ENCODE measurements at places on chromosomes 4 and X.
A peak's percentile ranks its signal among the peaks of the same experiment; 100 is the strongest.

DNA sequence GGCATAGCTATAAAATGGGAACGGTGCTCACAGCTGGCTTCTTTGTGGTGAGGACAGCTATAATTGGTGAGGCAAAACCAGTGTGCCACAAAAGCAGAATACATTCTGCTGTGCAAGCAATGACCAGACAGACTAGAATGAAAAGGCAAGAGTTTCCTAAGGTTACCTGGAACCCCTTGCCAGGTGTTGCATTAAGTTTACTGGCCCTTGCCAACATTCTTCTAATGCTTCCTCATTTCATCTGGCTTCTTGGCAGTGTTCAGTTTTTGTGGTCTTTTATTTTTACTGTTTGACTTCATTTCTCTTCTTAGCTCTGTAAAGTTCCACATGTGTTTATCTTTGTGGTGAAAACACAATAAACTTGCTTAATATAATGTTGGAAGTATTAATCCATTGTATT, 131.4 kb downstream of the PTTG2 start:
- DNase-seq, result no peak

GRCh38 chrX:12065251-12065650, 73.0 kb upstream of the FRMPD4 start:
- DNase-seq, result no peak

DNA sequence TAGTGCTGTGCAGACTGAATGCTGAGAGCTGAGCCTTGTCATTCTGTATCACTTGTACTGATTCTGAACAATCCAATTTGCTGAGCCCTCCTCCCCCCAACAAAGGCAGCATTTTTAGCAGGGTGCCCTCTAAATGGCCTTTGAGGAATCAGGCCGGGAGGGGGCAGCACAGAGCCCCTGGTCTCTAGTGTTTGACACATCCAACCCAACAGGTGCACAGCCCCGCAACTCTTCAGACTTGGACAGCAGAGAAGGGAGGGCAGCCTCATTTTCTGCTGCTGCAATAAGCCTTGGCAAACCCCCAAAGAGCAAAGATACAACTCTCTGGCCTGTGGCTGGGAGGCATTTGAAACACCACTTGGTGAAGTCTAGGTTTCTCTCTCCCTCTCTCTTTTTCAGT, 3.4 kb downstream of the ATP1B4 start:
- peak; percentile 11 for DNase-seq

GRCh38 chr4:79759793-79760192, 313.2 kb downstream of the ANTXR2 start:
- no peak for DNase-seq

- no peak for DNase-seq
Measured at GRCh38 chr4:59518005-59518823, 1681.9 kb upstream of the ADGRL3 start.

DNA sequence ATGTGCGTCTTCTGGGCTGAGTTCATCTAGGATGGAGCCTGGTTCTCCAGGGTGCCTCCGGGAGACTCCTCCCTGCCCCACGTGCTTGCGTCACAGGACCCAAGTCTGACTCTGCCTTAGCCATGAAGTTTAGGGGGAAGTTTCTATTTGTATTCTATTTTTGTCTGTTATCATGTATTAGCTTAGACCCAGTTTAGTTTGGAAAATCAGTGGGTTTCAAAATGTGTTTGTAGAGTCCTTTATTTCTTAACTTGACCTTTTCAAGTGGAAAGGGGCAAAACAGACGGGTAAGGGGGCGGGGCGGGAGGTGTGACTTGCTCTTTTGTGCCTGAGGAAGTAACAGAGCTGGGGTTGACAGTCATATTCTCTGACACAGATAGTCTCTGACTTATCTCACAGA, 86.0 kb downstream of the HTT start:
- no peak for DNase-seq

- DNase-seq, result no peak
Measured at GRCh38 chr4:18664171-18664570, 642.6 kb upstream of the LCORL start.

DNA sequence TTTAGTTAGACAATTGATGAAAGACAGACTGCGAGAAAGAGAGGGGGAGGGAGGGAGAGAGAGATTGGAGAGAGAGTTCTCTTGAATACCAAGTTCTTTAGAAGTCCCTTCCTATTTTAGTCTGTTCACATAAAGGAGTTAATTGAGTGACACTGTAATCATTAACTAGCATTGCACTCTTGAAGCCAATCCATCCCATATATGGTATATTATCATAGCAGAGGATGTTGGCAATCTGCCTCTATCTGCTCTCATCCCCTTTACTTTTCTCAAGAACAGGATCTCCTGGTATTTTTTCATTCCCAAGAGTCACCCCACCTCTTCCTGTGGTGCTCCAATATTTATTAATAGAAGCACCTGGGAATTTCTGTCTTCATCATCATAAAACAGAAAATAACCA, 959.6 kb upstream of the NDST4 start:
- no peak for DNase-seq

- DNase-seq, result no peak
Measured at GRCh38 chr4:189202182-189202868, 738.3 kb upstream of the FRG1 start.

DNA sequence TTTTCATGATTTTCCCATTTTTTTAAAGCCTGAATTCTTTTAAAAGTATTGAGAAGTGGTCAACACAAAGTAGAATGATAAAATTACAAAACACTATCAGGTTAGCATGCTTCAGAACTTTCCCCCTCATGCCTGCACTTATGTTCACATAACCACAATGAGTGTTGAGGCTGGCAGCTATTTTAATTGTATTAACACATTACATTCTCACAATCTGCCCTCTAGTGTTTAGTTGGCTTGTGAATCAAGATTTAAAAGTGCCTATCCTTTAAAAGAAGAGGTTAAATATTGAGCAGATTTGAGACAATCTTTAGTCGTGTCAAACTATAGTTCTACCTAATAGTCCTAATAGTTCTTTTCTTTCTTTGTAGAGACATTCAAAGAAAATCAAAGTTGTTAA, 93.6 kb upstream of the NAP1L5 start:
- no peak for DNase-seq

- no peak for DNase-seq
Measured at GRCh38 chr4:45692131-45692735, 431.6 kb downstream of the GABRG1 start.

- DNase-seq, result no peak
Measured at GRCh38 chr4:84317513-84317912, 181.6 kb downstream of the NKX6-1 start.

DNA sequence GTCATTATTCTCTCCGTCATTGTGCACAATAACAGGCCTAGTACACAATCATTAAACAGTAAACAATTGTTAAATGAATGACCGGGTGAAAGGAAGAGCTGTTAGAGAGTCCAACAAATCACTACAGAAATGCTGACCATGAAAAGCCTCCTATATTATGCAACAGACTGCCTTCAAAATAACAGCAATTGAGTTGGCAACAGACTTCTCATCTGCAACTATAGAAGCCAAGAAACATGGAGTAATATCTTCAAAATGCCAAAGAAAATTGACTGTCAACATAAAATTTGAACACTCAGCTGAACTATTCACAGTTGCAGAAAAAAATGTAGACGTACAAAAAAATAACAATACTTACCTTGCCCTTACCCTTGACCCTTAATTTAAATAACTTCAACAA, 26.2 kb downstream of the CHRNA9 start:
- DNase-seq, result no peak

GRCh38 chr4:3866813-3867129, 100.6 kb downstream of the ADRA2C start:
- DNase-seq, result no peak

- no peak for DNase-seq
Measured at GRCh38 chr4:184553891-184554290, 79.5 kb upstream of the IRF2 start.

GRCh38 chr4:16993956-16994840, 95.8 kb upstream of the LDB2 start:
- DNase-seq, result no peak

- no peak for DNase-seq
Measured at GRCh38 chr4:156539376-156539775, 432.2 kb downstream of the PDGFC start.

GRCh38 chrX:23334521-23334847, 165 bp upstream of the PTCHD1 start:
- DNase-seq, result no peak

- DNase-seq, result no peak
Measured at GRCh38 chrX:154029439-154029838, 9.7 kb upstream of the IRAK1 start.

DNA sequence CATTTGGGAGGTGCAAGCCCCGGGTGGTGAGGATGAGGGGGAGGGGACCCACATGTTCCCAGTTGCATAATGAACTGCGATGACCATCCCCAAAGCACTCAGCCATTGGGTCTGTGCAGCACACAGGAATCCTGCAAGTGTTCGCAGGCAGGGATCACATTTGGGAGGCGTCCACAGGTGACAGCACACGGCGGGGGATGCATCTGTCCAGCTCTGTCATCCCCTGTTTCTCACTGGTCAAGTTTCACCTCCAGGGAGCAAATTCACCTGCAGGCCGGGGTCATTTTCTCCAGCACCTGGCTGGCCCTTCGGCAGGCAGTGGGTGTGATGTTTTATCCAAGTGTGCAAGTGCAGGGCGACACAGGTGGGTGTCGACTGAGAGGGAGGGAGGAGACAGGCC, 33.3 kb upstream of the SORCS2 start:
- no peak for DNase-seq

DNA sequence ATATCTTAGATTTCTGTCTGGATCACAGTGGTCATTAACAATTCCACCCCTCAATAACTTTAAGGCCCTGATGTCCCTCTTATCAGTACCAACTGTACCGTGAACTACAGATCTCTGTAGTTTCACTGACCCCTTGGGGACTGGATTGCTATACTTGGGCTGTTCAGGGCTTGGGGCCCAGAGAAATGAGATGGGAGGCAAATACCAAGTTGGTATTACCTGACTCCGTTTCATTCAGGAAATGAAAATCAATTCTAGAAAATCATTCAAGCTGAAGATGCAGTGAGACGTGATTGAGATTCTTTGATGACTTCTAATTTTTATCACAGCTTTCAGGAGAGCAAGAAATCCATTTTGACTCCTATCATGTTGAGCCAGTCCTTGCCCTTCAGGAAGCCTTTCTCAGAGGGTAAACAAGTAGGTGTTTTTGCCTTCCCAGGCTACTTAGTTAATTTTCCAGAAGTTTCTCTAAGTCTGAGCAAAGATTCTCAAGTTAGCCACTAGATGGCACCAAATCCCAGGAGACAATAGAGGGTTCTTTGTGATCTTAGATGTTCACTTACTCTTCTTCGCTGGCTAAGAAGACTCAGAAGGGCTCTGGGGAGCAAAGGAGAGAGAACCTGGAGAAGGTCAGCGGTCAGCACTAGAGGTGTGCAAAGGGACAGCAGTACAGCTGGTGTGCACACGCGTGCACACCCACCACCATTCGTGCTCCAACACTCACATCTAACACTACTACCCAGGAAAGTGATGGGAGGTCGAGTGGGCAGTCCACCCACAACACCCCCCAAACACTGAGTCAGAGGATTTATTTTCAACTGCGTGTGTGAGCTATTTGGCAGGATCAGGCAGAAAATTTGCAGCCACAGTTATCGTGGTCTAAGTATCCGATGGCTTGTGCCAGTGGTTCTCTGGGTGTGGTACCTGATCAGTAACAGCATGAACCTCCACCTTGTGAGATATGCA, 7.4 kb downstream of the HNRNPH2 start:
- DNase-seq, result no peak

- DNase-seq, result no peak
Measured at GRCh38 chr4:166882221-166882620, 352.1 kb downstream of the SPOCK3 start.

DNA sequence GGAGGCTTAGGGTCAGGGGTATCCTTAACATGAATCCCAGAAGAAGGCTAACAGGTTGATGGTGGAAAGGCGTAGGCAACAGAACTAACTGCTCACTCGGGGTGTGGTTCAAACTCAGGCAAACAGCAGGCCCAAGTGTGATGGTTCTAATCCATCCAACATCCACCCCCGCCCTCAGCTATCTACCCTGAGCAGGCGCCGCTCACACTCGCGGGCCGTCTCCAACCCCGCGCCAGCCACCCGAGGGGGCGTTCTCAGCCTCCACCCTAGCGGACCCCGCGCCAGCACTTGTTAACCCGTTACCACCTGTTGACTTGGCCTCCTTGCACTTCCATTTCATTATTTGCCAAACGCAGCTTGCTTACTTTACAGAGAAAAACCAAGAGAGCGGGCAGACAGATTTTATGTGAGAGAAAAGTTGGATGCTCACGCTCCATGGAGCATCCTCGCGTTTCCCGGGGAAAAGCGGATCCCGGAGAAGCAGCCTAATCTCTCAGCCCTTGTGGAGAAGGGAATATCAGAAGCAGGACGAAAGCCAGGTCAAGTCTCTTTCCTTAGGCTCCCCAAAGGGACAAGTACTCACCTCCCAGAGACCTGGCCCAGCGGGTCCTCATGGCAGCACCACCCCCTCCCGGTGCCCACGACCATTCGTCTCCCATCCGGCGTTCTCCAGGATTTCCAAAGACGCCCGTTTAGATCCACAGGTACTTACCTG, 773 bp downstream of the SNCA start:
- DNase-seq, result no peak

GRCh38 chrX:104195013-104195412, 28.8 kb downstream of the FAM199X start:
- no peak for DNase-seq

GRCh38 chrX:68693481-68694434, 46.3 kb downstream of the STARD8 start:
- no peak for DNase-seq

GRCh38 chrX:106901341-106901740, 1.8 kb downstream of the RIPPLY1 start:
- DNase-seq, result no peak

DNA sequence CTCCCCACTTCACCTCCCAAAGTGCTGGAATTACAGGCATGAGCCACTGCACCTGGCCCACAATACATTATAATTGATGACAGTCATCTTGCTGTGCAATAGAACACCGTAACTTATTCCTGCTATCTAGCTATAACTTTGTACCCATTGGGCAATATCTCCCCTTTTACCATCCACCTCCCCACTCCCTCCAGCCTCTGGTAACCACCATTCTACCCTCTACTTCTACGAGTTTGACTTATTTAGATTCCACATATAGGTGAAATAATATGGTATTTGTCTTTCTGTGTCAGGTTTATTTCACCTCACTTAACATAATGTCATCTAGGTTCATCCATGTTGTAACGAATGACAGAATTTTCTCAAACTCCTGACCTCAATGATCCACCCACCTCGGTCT, 8.2 kb upstream of the TEX11 start:
- DNase-seq, result no peak

GRCh38 chr4:17285747-17286146, 226.1 kb downstream of the QDPR start:
- DNase-seq, result no peak

GRCh38 chrX:46376246-46376885, 168.9 kb downstream of the ZNF674 start:
- DNase-seq, result no peak

GRCh38 chr4:78960926-78961325, 21.7 kb upstream of the PAQR3 start:
- no peak for DNase-seq

- no peak for DNase-seq
Measured at GRCh38 chr4:173051716-173052115, 116.9 kb upstream of the GALNT7 start.

Measured in activated T-helper 1 cell treated with anti-CD3 and anti-CD28 coated beads, Interleukin-2, amount 50 U/mL, for 16 hours (primary cell).